ENCODE measurements at places on chromosomes 1 and 21.
A peak's percentile ranks its signal among the peaks of the same experiment; 100 is the strongest.

- no peak for DNase-seq
Measured at GRCh38 chr1:30327370-30328099, 395.9 kb downstream of the MATN1 start.

- no peak for DNase-seq
Measured at GRCh38 chr1:151069103-151069486, 1.5 kb upstream of the GABPB2 start.

GRCh38 chr1:89804642-89805237, 16.1 kb upstream of the LRRC8D start:
- DNase-seq = peak; percentile 26

- no peak for DNase-seq
Measured at GRCh38 chr1:46489169-46489637, 433 bp upstream of the DMBX1 start.

DNA sequence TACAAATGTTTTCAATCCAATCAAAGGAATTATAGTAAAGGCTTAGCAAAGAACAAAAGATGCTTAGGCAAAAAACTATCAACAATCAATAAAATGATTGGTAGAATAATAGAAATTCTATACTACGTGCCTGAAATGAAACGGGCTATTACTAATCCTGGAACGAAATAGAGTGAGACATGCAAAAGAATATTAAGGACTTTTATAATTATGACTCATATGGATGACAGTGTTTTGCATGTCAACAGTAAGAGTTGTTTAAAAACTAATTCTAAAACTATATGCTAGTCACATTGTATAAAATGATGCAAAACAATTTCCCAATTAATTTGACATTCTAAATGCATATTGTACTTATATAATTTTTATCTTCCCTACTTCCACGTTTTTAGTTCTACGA, 35.6 kb downstream of the LRRIQ3 start:
- no peak for DNase-seq

DNA sequence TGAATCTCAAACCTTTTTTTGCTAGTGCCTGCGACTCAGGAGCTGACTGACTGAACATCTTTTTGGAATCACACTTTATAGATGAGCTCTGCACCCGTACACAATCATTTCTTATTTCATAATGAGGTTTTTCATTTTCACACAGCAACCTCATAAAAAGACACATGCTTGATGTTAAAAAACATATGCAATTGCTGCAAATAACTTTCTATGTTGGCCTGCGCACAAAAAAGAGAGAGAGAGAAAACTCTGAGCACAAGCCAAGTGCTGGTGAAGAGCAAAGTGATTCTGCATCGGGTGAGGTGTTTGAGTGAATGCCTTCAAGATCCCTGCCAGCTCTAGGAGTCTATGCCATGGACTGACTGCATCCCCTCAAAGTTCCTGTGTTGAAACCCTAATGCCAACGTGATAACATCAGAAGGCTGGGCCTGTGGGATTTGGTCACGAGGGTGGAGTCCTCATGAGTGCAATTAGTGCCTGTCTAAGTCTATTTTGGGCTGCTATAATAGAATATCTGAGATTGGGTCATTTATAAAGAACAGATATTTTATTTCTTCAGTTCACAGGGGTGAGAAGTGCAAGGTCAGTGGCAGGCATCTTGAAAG, 36.6 kb downstream of the C1orf87 start:
- DNase-seq = no peak

DNA sequence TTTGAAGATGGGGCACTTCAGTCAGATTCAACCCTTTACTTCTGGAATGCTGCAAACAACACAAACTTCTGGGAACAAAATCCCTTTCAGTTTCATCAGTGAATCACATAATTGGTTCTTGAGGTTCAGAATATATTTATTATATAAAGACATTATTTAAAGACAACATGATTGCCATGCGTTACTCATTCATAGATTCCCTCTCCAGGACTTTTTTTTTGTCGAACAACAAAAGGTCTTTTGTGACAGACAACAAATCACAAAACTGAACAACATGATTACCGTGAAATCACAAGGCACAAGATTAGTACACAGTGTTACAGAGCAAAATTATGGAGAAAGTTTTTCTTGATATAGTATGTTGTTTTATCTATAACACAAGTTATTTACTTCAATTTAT, 1815.0 kb downstream of the NCAM2 start:
- no peak for DNase-seq

- no peak for DNase-seq
Measured at GRCh38 chr1:233060461-233060994, 110.1 kb downstream of the NTPCR start.

DNA sequence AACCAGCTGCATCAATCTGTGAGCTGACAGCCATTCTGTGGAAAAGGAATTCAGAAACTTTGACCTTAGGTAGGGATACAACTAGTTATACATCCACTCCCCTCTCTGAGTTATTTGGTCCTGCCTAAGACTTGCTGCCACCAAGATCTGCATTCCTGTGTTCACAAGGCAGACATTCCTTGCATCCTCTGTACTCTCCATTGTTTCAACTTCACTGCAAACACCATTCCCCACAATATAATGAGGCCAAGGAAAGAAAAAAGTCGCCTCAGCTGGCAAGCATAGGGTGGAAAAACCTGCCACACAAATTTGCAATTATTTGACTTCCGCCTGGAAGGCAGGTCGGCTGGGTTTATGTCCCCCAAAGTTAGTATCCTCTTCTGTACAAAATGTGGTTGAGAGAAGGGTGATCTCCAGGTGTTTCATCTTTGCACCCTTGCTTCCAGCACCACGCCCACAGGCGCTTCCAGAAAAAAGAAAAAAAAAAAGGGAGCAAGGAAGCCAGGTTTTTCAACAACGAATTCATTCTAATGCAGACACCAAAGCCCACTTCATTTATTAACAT, 676 bp upstream of the CTTNBP2NL start:
- DNase-seq = no peak

- no peak for DNase-seq
Measured at GRCh38 chr1:93180723-93181613, at the start of gene CCDC18. TSS of gene CCDC18 (plus strand) at chr1:93180724. CDS start at chr1:93183362, 2,638 bp downstream.

GRCh38 chr1:208182880-208183645, 61.1 kb downstream of the PLXNA2 start:
- DNase-seq = no peak

- DNase-seq = no peak
Measured at GRCh38 chr1:80542231-80542630, 1258.5 kb upstream of the ADGRL2 start.

- no peak for DNase-seq
Measured at GRCh38 chr1:68590473-68590872, 93.6 kb upstream of the DEPDC1 start.

DNA sequence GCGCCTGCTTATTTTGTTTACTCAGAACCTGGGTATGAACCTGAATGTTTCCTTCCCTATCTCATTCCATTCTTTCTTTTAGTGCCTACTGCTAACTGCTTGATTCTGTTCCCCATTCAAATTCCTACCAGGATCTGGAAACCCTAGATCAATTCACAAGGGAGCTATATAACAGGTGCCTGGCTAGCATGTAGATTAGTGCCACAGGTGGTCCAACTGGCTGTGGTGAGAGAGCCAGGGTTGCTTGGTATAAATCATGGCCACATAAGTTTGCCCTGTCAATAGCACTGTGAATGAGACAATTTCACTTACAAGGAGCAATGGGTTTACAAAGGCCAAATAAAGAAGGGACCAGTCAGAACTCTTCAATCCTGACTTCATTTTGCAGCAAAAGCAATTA, 6.6 kb upstream of the PRPF38B start:
- DNase-seq = no peak

DNA sequence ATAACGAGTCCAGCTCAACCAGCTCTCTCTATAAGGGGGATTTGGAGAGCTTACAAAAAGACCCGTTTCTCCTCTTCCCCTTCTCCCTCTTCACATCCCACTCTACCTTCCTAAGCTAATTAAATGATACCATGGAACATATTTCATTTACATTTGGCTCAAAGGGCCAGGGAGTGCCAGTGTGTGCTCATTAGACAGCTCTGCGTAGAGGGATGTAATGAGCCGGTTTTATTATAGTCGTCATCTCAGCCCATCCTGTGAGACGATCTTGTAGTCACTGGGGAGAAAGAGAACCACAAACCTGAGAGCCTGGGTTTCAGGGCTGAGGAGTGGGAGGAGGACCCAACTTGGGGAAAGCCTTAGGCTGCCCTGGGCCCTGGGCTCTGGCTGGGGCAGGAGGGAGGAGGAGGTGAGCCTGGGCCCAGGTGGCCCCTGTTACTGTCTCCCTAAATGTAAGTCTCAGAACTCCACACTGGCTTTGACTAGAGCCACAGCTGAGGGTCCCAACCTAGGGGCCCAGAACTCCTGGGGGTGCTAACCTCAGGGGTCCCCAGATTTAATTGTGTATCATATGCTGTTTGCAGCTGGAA, 354.6 kb downstream of the MATN1 start:
- DNase-seq = no peak

- no peak for DNase-seq
Measured at GRCh38 chr1:44792736-44793502, 4.9 kb upstream of the BEST4 start.

DNA sequence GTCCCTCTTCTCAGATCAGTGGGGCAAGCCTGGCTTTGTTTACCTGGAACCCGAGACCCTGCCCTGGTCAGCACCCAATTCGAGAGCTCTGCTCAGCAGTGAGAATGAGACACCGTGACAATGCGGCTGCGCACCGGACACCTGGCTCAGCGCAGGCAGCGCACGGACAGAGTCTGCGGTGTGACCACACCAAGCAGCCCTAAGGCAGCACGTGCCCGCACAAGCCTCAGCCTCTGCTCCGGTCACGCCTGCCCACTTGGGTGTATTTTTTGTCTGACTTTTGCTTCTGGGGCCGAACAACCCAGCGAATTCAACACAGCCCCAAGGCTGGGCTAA, 4.7 kb downstream of the KRTAP10-8 start:
- DNase-seq = no peak

DNA sequence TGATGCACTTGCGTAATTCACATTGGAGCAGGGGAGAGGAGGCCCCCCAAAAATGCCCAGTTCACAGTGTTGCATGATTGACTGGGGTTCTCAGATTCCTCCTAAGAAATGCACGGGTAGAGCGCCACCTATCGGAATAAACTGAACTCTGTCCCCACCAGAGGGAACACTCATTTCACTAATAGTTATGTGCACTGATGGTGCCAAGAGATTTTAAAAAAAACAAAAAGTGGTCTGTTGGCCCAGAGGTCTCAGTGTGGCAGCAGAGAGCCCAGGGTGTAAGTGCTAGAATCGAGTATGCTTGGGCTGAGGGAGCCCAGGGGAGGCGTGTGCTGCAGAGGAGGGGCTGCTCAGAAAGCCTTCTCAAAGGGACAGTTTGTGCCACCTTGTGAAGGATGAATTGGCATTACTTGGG, 6.9 kb downstream of the PINK1 start:
- peak; percentile 2 for DNase-seq

DNA sequence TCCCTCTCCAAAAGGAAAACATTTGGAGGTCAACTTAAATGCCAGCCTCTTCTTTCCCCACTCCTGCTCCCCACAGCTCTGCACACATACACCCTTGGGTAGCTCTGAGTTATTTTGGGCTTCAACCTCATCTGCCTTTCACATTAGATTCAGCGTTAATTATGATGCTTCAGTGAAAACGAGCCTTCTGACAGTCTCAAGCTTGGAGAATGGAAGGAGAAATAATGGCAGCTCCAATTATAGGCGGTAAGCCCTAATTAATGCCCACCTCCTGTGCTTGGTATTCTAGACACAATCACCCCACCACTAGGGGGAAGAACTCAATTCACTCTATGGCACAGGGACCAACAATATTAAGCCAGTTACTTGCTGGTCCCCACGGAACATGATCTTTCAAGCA, 397.9 kb downstream of the BRINP2 start:
- no peak for DNase-seq

DNA sequence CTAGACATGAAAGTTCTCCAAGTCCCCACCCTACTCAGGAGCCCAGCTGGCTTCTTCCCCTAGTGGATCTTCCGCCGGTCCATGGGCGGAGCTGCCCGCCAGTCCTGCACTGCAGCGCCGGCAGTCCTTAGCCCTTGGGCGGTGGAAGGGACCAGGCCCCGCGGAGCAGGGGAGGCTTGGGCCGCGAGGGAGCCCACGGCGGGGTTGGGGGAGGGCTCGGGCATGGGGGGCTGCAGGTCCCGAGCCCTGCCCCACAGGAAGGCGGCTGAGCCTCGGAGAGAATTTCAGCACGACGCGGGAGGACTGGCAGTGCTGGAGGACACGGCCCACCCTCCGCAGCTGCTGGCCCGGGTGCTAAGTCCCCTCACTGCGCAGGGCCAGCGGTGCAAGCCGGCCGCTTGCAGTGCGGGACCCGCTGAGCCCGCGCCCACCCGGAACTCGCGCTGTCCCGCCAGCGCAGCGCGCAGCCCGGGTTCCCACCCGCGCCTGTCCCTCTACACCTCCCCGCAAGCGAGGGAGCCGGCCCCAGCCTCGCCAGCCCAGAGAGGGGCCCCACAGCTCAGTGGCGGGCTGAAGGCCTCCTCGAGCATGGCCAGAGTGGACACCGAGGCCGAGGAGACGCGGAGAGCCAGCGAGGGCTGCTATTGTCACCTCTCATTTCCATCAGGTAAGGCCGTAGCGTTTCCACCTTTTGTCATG, 1398.6 kb downstream of the MRPL39 start:
- DNase-seq = no peak

- DNase-seq = no peak
Measured at GRCh38 chr1:231153726-231154125, 8.1 kb upstream of the TRIM67 start.

- DNase-seq = no peak
Measured at GRCh38 chr1:227124473-227124872, 184.4 kb downstream of the COQ8A start.

DNA sequence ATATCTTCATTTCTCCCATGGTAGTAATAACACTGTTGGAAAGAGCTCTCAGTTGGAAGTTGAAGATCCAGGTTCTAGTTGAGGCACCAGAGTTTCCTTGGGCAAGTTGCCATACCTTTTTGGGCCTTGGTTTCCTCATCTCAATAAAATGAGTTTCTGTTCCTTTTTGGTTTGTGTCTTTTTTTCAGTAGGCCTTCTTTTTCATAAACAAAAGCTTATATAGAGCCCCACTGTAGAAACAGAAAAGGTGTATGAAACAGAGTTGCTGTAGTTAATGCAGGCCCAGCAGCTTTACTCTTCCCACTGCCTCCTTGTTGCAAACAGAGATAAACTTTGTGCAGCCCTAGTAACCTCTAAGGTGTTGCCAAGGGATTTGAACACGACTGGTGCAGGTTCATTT, 41.7 kb downstream of the WNT4 start:
- DNase-seq = no peak

DNA sequence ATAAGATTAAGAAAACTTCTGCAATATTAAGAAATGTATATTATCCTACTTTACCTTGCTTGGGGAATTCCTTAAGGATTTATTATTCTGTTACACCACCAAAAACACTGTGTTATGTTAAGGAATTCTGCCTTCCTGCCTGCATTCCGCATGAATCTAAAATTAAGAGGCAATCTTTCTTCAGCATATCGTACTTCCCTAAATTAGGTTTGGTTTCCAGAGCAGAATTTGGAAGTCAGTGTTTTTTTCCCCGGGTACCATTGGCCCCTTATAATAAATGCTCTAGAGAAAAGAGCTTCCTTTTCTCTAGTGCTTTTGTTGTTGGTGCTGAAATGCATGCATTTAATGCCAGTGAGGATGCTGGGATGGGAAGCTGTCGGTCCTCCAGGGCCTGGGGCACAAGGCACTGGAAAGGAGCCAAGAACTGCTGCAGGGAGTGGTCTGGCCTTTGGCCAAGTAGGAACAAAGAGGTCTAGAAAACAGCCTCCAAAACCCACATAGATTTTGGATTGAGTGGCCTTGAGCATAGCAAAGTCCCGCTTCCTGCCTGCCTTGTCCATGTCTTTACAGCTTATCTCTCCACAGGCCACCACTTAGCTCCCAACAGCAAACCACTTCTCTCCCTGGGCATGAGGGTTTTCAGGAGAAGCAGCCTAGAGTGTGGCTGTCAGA, 69.9 kb downstream of the RRAGC start:
- no peak for DNase-seq

GRCh38 chr1:2197707-2198165, 3.2 kb upstream of the FAAP20 start:
- no peak for DNase-seq
